Fibroblast of skin of right quadriceps (primary cell): ENCODE measurements at places on chromosomes 11 and 22.
A peak's percentile ranks its signal among the peaks of the same experiment; 100 is the strongest.

GRCh38 chr11:468036-468435 is 18.0 kb downstream of the PTDSS2 start:
- no peak for DNase-seq

- DNase-seq = no peak
These were observed 22.1 kb downstream of the RNF141 start for GRCh38 chr11:10518891-10519290.

- peak; percentile 65 for DNase-seq
These were observed 13.2 kb downstream of the OTUB1 start for GRCh38 chr11:63999349-64000025.

- no peak for DNase-seq
These were observed 261.9 kb downstream of the DCDC1 start for GRCh38 chr11:31107649-31108048.

GRCh38 chr11:106482917-106483785 is 405.7 kb downstream of the AASDHPPT start:
- DNase-seq = peak; percentile 62

- no peak for DNase-seq
These were observed 393.5 kb upstream of the CADM1 start for GRCh38 chr11:115897707-115898106.

GRCh38 chr11:106379712-106380111 is 302.2 kb downstream of the AASDHPPT start:
- DNase-seq = no peak

- DNase-seq = no peak
These were observed 714.9 kb downstream of the LUZP2 start for GRCh38 chr11:25211635-25212254.

- DNase-seq = peak; percentile 17
These were observed 64.0 kb downstream of the SCN3B start for GRCh38 chr11:123590296-123590912.

DNA sequence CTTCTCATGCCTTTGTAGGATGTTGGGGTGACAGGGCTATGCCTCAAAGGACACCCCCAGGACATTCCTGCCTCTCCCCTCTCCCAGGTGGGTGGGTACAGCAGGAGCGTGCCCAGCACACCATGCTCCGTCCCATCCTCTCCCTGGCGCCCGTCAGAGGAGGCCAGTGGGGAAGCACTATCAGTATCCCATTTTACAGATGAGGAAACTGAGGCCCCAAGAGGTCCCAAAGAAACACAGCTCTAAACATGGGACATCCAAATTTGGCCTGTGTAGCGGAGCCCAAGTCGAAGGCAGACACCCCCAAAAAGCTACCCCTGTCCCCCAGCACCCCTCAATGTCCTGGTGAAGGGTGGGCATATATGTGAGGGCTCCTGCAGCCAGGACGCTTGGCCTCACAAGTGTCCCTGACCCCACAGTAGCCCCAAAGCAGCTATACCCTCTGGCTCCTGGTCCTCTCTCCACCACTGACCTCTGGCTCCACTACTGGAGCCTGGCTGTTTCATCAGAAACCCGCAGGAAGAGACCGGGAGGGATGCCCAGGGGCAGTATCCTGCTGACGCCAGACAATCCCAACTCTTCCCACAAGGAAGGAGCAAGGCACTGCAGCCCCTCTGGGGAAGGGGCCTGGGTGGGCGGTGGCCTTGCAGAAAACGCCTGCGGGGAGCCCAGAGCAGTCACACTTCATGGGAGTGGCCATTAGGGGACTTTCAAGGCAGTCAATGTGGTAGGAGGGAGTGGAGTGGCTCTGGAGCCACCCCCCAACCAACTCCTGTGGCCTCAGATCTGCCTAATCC is 5.4 kb downstream of the FADS3 start:
- DNase-seq = no peak

GRCh38 chr22:49609207-49609876 is 218.3 kb downstream of the BRD1 start:
- DNase-seq = no peak

DNA sequence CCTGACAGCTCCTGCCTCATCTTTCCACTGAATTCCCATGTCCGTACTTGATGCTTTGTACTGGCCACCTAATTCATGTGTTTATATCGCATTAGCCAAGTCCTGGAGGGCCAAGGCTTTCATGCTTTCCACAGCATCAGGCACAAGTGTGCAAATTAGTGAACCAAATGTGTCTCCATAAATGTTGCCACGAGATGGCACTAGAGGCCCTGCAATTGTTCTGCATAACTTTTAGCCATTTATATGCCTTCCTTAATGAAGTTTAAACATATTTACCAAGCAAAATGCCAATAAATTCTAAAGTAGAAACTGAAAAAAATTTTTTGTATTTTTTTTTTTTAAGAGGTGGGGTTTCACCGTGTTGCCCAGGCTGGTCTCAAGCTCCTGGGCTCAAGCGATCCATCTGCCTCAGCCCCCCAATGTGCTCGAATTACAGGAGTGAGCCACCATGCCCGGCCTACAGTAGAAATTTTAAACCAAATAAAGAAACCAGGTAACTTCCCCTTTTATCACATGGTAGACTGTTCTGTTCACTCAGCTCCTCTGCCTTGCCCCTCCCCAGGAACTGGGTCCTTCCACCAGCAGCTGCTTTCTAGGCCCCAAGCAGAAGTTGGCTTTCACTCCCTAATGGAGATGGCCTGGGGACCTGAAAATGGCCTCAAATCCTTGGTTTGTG is 20.8 kb upstream of the IL18BP start:
- peak; percentile 44 for DNase-seq

DNA sequence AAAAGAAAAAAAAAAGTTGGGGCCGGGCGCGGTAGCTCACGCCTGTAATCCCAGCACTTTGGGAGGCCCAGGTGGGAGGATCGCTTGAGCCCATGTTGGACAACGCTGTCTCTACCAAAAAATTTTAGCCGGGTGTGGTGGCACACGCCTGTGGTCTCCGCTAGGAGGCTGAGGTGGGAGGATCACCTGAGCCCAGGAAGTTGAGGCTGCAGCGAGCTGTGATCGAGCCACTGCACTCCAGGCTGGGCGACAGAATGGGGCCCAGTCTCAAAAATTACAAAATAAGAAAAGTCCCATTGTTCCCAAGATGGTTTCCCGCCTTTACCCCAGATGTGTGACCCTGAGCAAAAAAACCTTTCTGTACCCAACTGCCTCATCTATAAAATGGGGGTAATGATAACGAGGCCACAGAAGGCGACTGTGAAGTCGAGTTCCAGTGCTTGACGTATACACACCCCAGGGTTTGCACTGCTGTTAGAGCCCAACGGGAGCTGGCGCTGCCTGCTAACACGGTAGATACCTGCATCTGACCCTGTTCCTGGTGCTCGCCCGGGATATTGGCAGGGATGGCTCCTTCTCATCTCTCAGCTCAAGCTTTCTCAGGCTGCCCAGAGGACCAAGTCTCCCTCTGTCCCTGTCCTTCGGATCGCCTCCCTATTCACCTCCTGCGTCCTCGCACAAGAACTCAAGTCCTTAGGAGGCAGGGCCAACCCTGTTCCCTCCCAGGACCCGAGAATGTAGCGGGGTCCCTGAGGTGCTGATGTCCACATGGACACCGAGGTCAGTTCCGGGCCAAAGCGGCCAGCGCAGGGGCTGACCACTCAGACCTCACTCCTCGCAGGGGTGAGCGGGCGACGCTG is 1.1 kb upstream of the RPLP2 start:
- no peak for DNase-seq

- no peak for DNase-seq
These were observed 4.5 kb downstream of the IRF7 start for GRCh38 chr11:611001-611996.

GRCh38 chr22:40410272-40410671 is 39.9 kb downstream of the SGSM3 start:
- no peak for DNase-seq

DNA sequence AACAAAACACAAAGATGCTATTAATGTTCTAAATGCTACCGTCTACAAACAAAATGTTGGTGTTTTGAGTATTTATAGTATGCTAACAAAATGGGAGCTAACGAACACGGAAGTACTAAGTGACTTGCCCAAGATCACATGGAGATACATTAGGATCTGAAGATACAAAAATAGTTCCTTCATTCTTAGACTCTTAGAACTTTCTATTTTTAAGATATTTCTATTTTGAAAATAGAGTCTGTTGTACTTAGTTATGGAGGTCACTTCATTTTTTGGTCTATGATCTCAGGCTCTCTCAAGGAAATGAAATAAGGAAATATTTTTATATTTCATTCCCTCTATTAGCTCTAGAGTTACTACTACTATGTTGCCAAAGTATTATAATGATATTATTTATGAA is 64.2 kb downstream of the APOL5 start:
- DNase-seq = no peak

DNA sequence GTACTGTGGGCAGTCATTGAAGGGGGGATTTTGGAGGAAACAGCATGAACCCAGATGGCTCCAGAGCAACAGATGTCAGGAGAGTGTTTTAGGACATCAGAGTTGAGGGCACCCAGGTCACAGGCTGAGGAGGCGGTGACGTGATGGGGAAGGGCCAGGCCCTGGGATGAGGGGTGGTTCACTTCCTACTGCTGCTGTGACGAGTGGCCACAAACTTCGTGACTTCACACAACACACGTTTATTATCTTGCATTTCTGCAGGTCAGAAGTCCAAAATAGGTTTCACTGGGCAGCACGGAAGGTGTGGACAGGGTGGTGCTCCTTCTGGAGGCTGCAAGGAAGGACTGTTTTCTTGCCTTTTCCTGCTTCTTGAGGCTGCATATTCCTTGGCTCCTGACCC is 77.7 kb upstream of the RAB1B start:
- no peak for DNase-seq

DNA sequence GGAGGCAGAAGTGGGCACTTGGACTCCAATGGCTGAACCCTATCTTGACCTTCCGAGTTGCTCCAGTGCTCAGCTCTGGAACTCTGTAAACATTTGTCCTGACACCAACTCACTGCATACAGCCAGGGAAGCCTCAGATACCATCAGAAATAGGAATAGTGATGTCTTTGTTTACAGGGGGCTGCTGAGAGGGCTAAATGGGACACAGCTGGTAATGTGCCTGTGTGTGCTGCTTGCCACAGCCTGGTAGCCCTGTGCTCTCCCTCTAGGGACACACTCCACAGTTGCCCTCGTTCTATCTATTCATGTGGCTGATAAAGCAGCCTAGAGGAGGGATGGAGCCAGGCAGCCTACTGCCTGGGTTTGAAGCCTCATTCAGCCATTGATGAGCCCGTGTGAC is 559.8 kb downstream of the MIAT start:
- no peak for DNase-seq

- DNase-seq = no peak
These were observed 2.1 kb upstream of the CRACR2B start for GRCh38 chr11:825366-826226.

DNA sequence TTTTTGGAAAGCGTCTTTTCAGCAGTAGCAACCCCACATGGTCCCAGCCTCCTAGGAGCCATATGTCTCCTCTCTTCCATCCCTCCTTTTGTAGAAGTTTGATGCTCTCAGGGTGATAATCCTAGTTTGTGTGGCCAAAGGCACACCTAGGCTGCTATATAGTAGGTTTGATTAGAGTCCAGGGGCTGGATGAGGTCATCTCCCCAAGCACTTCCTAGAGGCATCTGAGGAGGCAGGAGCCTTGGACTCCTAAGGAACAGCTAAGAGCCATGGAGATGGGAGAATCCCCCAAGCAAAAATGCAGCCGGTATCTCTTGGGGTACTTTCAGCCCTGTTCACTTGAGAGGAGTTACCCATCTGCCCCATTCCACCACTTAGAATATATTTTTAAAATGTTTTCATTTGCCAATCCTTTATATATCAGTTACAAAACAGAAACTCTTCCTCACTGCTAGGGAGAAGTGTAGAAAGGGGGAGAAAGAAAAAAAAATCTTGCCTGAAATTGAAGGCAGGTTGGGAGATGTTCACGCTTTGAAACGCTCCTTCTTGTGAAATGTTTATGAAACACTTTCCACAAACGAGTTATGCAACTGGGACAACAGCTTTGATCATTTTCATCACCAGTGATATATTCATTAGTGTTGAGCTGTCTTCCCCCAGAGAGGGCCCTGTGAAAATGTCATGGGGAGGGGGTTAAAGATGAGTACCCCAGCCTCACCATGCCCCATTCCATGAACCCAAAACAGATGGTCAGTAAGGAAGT is 31.9 kb upstream of the TLCD5 start:
- no peak for DNase-seq

DNA sequence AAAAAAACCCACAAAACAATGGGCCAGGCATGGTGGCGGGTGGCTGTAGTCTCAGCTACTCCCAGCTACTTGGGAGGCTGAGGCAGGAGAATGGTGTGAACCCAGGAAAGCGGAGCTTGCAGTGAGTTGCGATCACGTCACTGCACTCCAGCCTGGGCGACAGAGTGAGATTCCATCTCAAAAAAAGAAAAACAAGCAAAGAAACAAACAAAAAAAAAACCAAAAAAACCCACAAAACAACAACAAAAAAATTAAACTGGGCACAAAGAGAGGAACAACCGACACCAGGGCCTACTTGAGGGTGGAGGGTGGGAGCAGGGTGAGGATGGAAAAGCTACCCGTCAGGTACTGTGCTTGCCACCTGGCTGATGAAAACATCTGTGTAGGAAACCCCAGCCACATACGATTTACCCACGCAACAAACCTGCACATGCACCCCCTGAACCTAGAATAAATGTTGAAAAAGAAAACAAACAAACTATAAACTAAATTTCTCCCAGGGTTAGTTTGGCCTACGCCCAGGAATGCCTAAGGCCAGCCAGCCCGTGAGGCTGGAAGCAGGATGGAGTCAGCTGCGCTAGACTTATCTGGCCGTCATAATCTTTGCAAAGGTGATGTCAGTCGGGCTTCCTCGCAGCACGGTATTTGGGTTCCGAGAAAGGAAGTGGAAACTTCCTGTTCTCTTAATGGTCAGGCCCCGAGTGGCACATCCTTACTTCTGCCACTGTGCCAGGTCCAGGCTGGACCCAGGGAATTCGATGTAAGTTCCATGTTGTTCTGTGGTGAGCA is 21.9 kb upstream of the CYB5R3 start:
- no peak for DNase-seq

DNA sequence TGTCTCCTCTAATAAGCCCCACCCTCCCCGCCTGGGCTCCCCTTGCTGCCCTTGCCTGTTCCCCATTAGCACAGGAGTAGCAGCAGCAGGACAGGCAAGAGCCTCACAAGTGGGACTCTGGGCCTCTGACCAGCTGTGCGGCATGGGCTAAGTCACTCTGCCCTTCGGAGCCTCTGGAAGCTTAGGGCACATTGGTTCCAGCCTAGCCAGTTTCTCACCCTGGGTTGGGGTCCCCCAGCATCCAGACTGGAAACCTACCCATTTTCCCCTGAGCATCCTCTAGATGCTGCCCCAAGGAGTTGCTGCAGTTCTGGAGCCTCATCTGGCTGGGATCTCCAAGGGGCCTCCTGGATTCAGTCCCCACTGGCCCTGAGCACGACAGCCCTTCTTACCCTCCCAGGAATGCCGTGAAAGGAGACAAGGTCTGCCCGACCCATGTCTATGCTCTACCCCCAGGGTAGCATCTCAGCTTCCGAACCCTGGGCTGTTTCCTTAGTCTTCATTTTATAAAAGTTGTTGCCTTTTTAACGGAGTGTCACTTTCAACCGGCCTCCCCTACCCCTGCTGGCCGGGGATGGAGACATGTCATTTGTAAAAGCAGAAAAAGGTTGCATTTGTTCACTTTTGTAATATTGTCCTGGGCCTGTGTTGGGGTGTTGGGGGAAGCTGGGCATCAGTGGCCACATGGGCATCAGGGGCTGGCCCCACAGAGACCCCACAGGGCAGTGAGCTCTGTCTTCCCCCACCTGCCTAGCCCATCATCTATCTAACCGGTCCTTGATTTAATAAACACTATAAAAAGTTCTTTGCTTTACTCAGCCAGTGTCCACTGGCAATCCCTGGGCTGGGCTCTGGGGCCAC is 14.4 kb downstream of the TSKU start:
- DNase-seq = no peak
